Fibroblast of skin of right biceps (primary cell): ENCODE measurements at places on chromosomes 7 and 10.

DNA sequence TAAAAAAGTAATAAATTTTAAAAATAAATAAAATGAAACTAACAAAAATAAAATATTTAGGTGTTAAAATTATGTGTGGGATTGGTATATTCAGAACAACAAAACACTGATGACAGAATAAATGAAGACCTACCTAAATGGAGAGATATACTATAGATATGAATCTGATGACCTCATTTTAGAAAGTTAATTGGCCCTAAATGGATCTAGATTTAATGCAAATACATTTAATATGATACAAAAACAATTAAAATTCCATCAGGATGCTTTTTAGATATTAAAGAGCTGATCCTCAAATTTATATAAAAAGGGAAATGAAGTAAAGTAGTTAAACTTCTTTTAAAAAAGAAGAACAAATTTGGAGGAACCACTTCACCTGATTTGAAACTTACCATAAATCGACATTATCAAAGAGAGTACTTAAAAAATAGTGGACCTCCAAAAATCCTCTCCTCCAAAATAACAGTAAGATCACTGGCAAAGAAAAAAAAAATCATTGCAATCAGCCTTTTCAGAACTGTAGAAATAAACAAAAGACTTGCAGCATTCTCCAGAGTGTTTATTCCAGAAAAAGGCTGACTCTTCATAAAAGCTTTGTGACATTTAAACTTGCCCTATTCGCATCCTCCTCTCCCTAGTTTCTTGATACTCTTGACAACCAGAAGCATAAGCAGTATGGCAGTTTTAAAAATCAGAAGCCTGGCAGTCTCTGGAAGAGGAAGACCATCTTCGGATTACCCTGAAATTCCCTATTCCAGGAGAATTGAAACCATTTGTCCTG is 125.9 kb upstream of the AKR1E2 start:
- no peak for DNase-seq

DNA sequence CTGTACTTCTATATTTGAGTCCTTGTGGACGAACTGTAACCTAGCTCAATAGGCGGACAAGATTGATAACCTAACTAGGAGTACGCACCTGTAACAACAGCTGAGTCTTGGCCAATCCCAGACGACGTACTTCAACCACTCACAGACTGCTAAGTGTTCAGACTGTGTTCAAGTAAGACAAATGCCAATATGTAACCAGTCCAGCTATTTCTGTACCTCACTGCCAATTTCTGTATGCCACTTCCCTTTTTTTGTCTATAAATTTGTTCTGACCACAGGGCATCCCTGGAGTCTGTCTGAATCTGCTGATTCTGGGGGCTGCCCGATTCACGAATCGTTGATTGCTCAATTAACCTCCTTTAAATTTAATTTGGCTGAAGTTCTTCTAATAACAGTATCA is 32.2 kb downstream of the HACD1 start:
- DNase-seq = no peak

- peak; percentile 99 for DNase-seq
Measured at GRCh38 chr7:68963552-68963951, 634.7 kb upstream of the AUTS2 start.

- no peak for DNase-seq
Measured at GRCh38 chr10:106252541-106252940, 912.0 kb downstream of the SORCS1 start.

GRCh38 chr7:128920913-128921582 is 10.5 kb upstream of the KCP start:
- DNase-seq = no peak

DNA sequence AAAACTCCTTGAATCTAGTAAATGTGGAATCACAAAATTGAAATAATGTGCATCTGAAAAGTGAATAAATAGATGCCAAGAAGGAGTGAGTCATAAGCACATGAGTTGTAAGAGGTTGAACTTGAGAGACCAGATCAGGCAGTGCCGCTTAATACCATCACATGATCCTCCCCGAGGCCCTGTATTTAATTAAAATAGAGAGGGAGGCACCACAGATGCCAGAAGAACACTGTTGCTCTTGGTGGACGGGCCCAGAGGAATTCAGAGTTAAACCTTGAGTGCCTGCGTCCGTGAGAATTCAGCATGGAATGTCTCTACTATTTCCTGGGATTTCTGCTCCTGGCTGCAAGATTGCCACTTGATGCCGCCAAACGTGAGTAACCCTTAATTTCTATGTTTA is at the start of gene GPNMB:
GPNMB (plus strand) TSS at position 221 of the 400 bp plus-strand sequence; CDS start at position 304, 83 bp downstream.
- peak; percentile 90 for DNase-seq

DNA sequence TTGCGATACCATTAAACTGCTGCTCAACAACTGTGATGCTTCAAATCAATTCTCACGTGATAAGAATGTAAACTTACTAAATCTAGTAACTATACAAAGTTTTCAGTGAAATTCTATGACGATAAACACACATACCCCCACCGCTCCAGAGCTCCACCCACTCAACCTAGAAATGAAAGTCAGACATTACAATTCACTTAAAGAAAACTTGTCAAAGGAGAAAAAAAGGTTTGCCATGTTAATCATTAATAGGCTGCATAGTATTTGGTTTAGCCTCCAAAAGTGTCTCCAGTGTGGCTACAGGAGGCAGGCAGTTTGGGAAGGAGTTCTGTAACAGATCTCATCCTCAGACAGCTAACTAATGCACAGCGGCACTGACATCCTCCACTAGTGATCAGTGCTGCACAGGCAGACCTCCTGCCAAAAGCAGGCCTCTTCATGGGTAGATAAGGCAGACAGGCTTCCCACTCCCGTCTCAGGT is 3.1 kb downstream of the HERPUD2 start:
- no peak for DNase-seq

- DNase-seq = no peak
Measured at GRCh38 chr7:91239772-91240171, 24.5 kb upstream of the FZD1 start.

- DNase-seq = no peak
Measured at GRCh38 chr7:100568896-100569844, 4.5 kb downstream of the SAP25 start.

GRCh38 chr10:74977913-74978847 is 133.3 kb upstream of the SAMD8 start:
- DNase-seq = no peak

- no peak for DNase-seq
Measured at GRCh38 chr7:6398943-6399342, 48.8 kb downstream of the DAGLB start.

GRCh38 chr7:55019191-55019690 is 424 bp downstream of the EGFR start:
- peak; percentile 46 for DNase-seq

DNA sequence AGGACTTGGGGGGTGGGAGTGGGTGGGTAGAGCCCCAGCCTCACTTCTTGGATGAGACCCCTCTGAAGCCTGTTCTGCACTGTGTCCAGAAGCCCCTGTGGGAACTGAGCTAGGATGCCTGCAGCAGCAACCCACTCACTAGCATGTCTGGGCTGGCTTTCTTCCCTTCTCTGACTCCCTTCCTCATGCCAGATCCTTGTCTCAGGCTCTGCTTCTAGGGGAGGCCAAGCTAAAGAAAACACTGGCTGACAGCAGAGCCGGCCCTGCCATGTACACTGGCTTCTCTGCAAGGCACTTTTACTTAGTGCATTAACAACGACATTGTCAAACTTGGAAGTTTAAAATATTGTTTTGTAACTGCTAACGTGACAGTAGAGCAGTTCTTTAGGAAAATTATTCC is 50.2 kb downstream of the ARHGAP22 start:
- DNase-seq = no peak

DNA sequence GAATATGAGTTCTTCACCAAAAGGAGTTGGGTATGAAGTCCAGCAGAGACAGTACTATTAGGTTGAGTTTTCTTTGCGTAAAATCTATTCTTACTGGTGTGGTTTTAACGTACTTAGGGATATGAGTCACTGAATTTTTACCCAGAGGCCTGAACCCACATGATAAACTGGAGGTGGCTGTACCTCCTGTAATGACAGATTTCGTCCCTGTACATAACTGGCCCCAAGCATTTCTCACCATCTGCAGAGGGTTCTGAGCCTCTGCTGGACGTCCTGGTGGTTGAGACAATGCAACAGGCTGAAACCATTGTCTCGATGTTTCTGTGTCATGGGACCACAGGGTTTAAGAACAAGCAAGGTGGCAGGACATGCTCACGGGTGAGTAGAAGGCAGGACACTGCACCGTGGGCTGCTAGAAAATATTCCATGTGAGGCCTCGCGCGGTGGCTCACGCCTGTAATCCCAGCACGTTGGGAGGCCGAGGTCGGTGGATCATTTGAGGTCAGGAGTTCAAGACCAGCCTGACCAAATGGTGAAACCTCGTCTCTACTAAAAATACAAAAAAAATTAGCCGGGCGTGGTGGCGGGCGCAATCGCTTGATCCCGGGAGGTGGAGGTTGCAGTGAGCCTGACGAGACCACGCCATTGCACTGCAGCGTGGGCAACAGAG is 233.9 kb downstream of the DNAJB6 start:
- no peak for DNase-seq

DNA sequence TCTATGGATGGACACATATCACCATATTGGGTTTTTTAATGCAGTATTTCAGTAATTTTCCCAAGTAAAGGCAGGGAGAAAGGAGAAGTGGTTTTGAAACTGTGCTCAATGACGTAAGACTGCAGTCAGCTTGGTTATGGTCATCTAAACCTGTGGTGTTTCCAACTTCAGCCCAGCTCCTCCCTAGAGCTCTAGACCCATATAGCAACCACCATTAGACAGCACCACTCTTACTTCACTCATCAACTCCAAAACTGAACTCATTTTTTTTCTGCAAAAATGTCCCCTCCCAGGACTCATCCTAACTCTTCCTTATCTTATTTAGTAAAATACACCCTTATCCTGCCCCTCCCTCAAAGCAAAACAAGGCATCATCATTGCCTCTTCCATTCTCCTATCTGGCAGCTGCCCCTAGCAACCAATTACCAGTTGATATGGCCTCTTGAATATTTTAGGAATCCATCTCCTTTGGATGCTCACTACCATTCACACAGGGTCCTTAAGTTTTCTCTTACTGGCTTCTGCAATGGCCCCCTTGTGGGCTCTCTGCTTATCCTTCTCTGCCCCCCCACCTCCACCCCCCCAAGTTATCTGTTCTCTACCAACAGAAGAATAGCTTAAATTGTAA is 1.5 kb upstream of the RALA start:
- peak; percentile 45 for DNase-seq

- DNase-seq = no peak
Measured at GRCh38 chr7:38880454-38880853, 28.5 kb downstream of the VPS41 start.

DNA sequence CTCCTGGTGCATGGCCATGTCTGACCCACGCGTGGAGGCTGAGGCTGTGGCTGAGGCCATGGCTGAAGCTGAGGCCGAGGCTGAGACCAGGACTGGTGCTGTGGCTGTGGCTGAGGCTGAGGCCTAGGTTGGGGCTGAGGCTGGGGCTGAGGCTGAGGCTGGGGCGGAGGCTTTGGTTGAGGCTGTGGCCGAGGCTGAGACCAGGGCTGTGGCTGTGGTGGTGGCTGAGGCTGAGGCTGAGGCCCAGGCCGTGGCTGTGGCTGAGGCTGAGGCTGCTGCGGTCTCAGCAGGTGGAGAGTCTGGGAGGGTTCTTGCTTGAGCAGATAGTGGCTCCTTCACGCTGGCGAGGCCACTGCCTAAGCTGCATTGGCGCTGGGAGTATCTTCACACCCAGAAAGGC is 76.4 kb downstream of the WDR37 start:
- no peak for DNase-seq
